Activated T-helper 9 cell treated with anti-CD3 and anti-CD28 coated beads, Interleukin-2, amount 50 U/mL, for 16 hours (primary cell): ENCODE measurements at places on chromosomes 11 and 22.
A peak's percentile ranks its signal among the peaks of the same experiment; 100 is the strongest.

DNA sequence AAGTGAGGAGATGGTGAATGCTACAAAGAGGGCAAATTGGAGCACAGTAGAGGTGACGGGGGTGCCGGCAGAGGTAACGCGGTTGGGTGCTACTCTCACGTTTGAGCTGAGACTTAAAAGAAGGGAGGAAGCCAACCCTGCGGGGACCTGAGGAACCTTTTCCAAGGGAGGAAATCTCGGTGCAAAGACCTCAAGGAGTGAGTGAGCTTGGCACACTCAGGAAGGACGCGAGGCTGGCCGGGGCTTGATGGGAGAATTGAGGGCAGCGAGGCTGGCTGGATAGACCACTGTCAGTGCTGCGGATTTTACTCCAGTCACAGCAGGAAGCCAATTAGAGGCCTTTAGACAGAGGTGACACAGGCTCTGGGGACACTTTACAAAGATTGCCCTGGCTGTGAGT, 25.0 kb downstream of the TSKU start:
- no peak for DNase-seq

- no peak for DNase-seq
Measured at GRCh38 chr11:96785073-96785472, 395.3 kb downstream of the JRKL start.

GRCh38 chr22:28923826-28924732, 40.7 kb downstream of the ZNRF3 start:
- DNase-seq = no peak

- DNase-seq = no peak
Measured at GRCh38 chr22:37505989-37506388, 13.2 kb downstream of the CARD10 start.

DNA sequence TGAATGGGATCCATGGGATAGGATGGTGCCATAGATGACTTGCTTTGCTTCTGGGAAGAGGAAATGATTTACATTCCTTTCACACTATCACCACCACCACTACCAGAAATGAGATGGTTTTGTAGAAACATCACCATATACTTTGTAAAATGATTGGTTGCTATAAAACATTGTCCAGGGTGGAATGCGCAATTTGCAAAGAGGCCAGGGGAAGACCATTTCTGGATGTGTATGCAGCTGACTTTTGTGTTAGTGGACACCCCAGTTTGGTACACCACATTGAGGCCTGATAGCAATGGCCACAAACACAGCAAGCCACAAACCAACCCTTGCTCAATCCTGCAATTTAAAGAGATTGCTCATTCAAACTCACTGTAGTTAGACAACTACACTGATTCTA, 56.7 kb upstream of the RCN1 start:
- no peak for DNase-seq

DNA sequence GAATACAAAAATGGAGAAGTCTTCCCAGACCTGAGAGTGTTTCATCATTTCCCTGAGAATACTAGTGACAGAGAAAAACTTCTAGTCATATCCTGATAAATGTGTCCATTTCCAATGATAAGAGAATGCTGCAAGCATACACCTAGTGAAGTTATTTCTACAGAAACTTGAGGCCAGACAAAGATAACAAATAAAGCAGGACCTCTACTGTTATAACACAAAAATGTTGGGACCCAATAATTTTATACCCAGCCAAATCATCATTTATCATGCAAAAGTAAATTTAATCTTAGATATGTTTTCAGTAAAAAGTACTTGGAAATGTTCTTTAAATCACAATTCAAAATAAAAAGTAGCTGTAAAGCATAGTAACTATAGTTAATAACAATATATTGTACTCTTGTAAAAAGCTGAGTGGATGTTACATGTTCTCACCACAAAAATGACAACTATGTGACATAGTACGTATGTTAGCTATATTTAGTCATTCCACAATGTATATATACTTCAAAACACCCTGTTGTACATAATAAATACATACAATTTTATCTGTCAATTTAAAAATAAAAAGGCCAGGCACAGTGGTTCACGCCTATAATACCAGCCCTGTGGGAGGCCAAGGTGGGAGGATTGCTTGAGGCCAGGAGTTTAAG, 12.6 kb downstream of the RRAS2 start:
- no peak for DNase-seq

- DNase-seq = no peak
Measured at GRCh38 chr11:103800406-103801114, 235.9 kb upstream of the DDI1 start.

DNA sequence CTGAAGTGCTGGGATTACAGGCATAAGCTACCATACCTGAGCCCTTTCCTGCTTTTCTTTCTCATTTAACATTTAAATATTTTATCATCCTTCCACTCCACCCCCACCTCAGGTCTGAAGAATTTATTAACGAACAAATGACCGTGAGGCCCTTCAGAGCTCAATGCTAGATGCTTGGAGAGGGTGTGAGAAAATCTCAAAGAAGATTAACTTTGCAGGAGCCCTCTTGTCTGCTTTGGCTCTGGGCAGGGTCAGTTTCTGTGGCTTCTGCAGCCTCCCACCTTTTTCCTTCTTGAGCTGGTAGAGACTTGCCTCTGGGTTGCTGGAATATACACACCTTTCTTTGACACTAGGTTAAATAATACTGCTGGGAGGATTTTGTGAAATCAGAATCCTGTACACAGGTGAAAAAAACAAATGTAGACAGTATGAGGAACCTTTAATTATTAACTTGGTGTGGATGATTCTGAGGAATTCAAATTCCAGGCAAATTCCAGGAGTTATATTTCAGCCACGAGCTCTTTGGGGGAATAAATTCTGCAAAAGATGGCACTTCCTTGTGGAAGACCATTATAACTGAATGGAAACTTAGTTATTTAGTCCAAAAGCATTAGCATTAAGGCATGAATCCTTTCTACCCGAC, 3.4 kb upstream of the ZBTB44 start:
- DNase-seq = no peak

- DNase-seq = no peak
Measured at GRCh38 chr11:100469835-100470234, 217.3 kb upstream of the ARHGAP42 start.

- DNase-seq = no peak
Measured at GRCh38 chr11:9017773-9018172, 14.0 kb upstream of the NRIP3 start.

DNA sequence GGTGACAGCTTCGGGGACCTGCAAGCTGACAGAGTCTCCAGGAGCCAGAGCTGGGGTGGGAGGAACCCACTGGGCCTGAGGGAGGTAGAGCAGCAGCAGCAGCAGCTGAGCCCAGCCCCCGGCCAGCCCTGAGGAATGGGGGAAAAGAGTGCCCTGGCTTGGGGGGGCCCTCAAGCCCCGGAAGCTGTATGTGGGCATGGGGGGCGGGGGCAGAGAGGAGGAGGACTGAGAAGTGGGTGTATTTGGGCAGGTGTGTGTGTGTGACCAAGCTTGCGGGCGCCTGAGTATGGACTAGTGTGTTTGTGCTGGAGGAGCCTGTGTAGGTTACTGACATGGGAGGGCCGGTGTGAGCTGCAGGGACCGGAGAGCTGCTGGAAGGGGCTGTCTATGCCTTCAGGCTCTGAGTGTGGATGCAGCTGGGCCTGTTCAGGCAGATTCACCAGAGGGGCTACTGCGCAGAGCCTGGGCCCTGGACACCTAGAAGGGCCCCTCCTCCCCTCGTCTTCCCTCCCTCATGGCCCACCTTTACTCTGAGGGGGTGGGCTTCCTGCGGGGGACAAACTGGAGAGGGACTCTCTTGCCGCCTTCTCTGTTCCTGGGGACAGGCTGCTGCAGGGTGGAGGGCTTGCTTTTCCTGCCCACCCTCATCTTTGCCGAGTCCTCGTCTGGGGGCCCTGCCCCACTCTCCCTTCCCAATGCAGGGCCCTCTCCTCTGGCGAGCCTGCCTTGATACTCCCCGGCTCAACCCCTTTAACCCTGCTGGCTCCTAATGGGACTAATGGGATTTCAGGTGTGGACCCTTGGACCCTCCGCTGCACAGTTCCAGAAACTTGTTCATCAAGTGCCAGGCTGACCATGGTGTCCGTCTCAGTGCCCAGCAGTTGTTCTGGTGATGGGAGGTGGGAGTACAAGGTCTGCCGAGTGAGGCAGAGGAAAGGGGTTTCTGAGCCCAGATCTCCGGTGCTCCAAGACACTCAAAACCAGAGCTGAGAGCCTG, 28.2 kb downstream of the ST3GAL4 start:
- no peak for DNase-seq

GRCh38 chr11:64787526-64788320, 9.4 kb upstream of the SF1 start:
- no peak for DNase-seq

- no peak for DNase-seq
Measured at GRCh38 chr22:32804531-32805360, 3.2 kb downstream of the TIMP3 start.

GRCh38 chr22:35432228-35432905, 32.4 kb downstream of the MCM5 start:
- DNase-seq = no peak

DNA sequence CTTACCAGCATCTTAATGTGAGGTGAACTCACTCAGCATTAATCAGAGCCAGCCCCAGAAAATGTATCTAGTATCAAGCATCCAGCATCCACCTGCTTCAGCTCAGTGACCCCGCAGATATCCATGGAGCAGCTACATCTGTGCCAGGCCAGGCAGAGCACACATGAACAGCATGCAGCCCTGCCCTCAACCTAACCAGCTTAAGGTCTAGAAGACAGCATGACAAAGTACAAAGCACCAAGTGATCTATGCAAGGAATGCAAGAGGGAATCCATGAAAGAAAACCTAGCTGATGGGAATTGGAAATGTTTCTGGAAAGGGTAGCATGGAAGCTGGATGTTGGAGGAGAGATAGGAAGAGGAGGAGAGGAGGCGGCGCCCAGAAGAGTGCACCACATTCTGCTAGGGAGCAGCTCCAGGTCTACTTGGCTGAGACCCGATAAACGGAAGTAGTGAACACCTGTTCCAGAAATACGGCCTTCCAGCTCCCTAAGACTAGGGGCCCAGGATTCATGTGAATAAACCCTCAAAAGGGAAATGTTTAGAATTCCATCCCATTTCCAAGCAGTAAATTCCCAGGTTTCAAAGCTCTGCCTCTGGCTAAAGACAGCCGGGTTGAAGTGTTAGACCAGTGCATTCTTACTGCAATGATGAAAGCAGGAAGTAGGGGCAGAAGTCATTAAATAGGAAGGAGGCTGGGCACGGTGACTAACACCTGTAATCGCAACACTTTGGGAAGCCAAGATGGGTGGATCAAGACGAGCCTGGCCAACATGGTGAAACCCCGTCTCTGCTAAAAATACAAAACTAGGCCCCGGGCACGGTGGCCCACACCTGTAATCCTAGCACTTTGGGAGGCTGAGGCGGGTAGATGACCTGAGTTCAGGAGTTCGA, 23.5 kb upstream of the L3MBTL2 start:
- DNase-seq = no peak

DNA sequence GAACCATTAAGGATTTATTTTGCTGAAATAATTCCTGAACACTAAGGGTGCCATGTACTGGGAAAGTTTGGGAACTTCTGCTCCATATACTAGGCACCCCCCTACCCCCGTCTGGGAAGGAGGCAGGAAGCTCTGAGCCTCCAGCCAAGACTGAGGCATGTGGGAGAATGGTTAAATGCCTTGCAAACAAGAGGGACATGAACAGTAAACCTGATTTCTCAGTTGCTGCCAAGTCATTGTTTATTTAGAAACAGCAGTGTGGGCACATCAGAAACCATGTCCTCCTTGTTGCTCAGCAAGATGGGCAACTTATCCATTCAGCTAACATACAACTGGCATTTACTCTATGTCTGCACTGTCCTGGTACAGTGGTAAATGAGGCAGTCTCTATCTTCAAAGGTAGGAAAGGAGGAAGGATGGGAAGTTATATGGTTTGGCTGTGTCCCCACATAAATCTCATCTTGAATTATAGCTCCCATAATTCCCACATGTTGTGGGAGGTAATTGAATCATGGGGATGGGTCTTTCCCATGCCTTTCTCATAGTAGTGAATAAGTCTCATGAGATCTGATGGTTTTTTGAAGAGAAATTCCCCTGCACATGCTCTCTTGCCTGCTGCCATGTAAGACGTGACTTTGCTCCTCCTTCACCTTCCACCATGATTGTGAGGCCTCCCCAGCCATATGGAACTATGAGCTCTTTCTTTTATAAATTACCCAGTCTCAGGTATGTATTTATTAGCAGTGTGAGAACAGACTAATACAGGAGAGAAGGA, 459.1 kb downstream of the MIAT start:
- no peak for DNase-seq

- DNase-seq = no peak
Measured at GRCh38 chr11:5684036-5684645, 733 bp downstream of the TRIM5 start.

DNA sequence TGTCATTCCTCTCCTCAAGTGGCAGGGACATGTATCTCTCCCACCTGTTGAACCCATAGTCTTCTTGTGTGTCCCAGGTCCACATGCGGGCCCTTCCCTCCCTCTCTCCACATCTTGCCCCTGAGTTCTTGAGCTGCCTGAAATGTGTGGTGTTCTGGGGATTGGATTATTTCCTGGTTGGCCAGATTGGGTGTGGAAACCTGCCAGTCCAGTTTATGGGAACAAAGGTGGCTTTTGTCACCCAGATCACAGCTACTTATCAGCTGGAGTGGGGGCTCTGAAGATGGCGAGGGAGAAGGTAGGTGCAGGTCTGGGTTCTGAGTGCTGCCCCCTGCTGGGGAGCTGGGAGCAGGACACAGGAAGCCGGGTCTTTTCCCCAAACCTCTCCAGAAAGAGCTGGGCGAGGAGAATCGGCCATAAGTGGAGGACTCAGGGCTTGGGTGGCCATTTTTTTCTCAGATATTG, 14.2 kb downstream of the DTX4 start:
- DNase-seq = peak; percentile 30

- no peak for DNase-seq
Measured at GRCh38 chr11:128235426-128235825, 351.9 kb downstream of the ETS1 start.

GRCh38 chr11:94884376-94884775, 89.0 kb downstream of the CWC15 start:
- no peak for DNase-seq

DNA sequence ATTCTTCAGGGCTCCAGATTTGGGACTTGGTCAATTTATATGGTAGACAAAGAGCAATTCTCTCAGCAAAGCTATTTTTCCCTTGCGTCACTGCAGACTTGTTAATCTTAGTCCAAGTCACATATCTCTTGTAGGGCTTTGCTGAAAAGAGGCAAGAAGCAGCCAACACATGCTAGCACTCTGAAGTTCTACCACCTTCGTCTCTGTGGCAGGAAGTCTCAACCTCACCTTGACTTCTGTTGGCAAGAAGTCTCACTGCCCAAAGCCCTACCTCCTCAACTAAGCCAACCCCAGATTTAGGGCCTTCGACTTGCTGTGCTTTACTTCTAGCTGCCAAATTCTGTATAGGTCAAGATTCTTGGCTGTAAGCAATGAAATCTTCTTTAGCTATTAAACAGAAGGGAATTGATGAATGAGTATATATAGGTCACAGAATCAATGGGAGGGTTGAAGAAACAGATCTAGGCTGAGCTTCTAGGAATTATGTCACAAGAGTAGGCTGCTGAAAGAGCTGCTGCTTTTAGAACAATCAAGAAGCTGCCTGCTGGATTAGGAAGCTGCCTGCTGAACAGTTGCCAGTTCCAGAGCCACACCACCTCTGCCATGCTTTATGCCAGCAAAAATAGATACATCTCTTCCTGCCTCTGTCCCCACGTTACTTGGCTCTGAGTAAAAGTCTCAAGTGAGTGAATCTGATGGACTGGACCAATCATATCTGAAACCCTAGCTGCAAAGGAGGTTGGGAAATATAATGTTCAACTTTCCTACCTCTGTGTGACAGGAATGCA, 17.6 kb upstream of the NCR3LG1 start:
- no peak for DNase-seq
